ENCODE measurements at places on chromosomes 7 and 10.

DNA sequence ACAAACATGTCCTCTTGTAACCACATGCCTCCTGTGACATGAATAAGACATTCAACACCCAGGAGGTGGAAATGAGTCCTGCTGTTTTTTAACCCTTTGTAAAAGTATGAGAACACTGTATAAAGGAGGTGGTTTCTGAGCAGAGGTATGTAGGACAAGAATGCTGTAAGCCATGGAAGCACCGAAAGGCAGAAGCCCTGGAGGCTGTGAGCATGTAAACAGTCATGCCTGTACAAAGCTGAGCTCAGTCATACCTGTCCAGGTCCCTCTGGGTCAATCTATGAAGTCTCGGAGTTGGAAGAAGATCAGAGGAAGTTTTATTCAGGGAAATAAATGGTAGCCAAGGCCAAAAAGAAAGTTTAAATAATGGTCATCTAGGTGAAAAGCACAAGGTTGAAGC lies 34.7 kb upstream of the XPNPEP1 start:
- no peak for DNase-seq

GRCh38 chr10:20858292-20859124 lies 38.6 kb downstream of the NEBL start:
- no peak for DNase-seq

DNA sequence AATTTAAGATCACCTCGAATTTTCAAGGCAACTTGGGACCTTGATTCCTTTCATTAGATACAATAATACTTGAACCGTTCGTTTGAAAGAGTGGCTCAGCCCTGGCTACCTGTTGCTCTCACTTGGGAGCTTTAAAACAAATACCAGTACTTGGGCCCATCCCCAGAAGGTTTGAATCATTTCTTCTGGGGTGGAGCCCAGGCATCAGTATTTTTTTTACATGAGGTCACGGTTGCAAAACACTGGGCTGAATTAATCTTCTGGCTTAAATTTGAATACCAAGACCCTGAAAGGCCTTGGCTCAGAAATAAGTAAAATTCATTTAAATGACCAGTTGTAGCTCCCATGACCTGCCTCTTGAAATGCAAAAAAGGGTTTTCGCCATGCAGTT lies 214.9 kb downstream of the CREB5 start:
- no peak for DNase-seq

- DNase-seq: no peak
Observed at GRCh38 chr7:777728-778078, 50.6 kb upstream of the PRKAR1B start.
